ENCODE measurements at places on chromosomes 2 and 18.

- no peak for DNase-seq
These were observed 87.1 kb upstream of the TFCP2L1 start for GRCh38 chr2:121372082-121372481.

DNA sequence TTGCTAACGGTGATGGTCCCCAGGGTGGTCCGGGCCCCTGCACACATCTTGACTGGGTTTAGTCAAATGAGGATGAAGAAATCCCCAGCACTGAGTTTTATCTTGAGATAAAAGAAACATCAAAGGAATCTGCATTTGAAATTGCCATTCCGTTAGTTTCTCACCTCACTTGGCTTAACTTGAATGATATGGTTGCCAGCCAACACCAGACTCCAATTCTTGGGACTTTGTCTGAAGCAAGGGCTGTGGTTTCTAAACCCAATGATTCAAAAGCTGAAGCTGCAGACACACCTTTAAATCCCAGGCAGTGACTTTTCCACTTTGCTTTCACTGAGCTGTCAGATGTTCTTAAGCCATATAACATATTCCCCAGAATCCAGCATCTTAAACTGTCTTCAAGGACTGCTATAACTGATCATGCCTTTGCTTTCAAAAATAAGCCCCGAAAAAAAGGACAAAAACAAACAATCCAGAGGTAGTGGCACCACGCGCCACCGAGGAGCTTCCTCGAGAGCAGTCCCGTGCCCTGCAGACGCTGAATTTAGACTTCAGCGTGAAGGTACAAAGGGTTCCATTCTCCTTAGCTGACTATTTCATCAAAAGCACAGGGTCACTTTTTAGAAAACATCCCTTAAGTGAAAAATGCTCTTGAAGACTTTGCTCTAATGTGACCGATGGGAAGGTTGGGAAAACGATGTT, 189.3 kb downstream of the HDAC4 start:
- no peak for DNase-seq

DNA sequence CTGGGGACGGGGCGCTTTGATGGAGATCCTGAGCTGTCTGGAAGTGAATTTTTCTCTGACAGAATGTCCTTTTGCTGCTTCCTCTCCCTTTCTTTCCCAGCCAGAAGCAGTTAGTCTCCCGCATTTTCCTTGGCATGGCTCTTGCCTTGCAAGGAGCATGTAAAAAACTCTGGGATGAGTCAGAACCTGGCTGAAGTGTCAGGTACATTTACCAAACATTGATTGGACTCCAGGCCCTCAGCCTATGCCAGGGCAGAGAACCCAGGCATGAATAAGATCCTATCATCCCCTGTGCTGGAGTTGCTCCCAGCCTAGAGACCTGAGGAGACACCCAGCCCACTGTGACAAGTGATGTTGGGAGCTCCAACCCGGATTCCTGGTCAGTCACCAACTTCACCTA, 21.6 kb downstream of the STON1 start:
- DNase-seq, result no peak

DNA sequence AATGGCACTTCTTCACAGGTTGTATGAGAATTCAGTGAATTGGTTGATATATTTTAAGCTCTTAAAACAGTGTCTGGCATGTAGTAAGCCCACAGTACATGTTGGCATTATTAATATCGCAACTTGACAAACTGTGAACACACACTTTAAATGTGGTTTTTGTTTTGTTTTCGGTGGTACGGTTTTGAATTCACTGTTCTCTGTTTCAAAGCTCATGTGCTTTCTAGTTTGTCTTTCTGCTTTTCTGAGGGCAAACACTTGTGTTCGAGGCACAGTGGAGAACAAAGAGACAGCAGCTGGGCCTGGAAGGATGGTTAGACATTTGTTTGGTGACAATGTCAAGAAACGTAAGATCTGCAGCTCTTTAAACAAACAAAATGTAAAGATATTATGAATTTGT, 276.5 kb upstream of the MC4R start:
- peak; percentile 84 for DNase-seq

DNA sequence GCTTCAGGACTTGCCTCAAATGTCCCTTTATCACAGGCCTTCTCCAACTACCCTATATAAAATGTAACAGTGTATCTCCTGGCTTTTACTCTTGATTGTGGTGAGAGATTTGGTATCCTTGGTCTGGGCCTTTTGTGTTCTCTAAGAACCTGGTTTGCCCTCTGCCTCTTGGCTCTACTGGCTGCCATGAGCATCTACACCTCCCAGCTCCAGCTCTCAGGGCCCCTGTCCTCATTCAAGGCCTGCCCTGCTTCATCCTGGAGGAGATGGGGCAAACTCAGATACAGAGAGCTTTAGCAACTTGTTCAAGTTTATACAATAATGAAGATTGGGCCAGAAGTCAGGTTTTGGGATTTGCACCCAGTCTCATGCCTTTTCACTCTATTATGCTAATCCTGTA, 45.0 kb downstream of the QPCT start:
- no peak for DNase-seq

DNA sequence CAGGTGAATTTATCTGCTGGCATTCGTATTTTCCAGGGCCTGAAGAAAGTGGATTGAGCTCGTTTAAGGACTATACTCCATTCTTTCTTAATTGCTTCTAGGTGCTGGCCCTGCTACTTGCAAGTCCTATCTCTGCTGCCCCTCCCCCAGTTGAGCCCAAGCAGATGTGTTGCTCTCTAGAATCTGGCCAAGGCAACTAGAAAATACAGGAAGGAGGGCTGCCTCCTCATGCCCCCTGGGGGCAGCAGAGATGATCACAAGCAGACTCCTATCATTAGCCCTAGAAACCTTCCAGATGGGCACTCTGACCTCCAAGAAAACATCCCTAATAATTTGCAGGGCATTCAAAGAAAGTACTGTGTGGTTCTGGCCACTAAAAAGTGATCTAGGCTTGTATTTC, 72.5 kb upstream of the CYP26B1 start:
- DNase-seq, result no peak

DNA sequence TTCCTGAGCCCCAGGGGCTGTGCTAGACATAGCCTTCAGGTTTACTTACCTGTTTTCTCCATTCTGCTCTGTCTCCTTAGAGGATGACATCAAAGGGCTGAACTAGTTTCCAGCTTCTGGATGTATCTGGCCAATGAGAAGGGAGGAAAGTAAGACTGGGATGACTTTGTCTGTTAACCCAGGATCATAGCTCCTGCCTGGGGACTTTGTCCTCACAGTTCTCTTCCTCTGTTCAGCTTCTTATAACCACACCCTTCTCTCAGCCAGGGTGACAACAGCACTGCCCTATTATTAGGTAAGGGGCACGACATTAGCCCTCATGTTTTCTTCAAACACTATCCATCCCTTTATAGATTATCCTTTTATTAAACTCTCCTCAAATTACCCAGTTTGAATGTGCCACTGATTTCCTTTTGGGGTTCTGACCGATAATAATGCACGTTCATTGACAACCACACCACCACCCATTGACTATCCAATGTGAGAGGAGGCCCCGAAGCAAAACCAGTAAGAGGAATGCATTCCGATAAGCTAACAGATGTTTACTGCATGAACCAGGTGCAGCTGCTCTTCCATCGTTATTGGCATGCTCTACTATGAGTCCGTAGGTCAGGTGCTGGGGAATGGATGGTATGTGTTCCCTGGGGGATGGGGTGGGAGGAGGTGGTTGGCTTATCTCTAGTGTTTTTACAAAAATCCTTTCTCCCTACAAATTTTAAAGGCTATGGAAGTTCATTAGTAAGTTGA, 23.5 kb downstream of the TSN start:
- no peak for DNase-seq

DNA sequence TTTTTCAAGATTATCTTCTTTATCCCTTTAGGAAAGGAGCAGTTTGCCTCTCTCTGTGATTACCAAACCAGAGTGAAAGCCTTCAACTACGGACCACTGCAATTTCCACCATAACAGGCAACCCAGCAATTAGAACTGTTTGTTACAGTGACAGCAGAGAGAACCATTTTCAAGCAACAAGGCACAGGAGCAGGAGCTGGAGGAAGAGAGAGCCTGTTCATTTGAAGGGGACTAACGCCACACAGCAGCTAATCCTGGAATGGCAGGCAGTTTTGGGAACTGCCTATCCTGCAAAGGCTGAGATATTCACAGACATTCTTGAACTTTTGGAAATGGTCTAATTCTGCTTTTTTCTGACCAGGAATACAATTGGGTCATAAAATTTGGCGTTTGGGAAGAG, 1541.9 kb upstream of the PIK3C3 start:
- DNase-seq, result peak; percentile 45

GRCh38 chr2:71788601-71789240, 335.4 kb downstream of the DYSF start:
- no peak for DNase-seq

GRCh38 chr2:54546923-54547720, 91.0 kb downstream of the SPTBN1 start:
- DNase-seq, result no peak

DNA sequence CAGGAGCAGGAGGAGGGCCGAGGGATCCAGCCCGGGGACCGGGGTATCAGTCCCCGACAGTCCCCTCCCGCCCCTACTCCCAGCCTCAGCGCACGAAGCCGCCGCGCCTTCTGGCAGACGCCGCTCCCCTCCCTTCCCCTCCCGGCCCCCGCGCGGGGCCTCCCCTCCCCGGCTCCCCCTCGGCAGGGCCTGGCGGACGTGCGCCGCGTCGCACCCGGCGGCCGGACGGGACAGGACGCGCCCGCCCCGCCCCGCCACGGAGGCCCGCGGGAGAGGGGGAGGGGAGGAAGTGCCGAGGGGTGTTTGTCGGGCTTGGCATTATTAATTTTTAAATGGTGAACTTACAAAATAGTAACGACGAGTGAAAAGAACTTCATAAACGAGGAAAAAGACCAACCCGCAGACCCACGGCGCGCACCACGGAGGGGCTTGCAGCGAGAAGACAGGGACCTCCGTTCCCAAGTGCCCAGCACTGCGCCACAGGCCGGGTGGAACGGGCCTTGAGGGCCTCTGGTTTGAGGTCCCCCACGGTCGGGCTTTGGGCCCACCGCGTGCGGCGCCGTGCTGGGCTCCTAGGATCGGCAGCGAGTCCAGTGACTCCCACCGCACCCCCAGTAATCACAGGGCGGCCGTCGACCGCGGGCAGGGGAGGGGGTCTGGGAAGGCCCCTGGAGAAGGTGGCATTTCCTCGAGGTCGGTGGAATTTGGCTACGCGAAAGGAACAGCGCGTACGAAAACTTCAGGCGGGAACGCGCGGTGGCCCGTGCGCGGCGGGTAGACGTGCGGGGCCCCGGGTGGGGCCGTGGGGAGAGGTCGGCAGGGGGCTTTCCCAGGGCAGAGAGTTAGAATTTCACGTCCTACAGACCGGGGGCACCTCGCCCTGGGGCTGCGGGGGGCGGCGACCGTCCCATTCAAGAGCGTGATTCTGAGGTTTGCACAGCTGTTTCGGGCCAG, 954 bp upstream of the CTDSP1 start:
- peak; percentile 76 for DNase-seq

- peak; percentile 45 for DNase-seq
These were observed 379.6 kb downstream of the FBXO15 start for GRCh38 chr18:73768043-73768442.

GRCh38 chr2:241852981-241853631, 5.6 kb downstream of the PDCD1 start:
- no peak for DNase-seq

- no peak for DNase-seq
These were observed 5.4 kb downstream of the GCC2 start for GRCh38 chr2:108454440-108454839.

GRCh38 chr18:27808683-27809082, 368.2 kb downstream of the CDH2 start:
- DNase-seq, result no peak

DNA sequence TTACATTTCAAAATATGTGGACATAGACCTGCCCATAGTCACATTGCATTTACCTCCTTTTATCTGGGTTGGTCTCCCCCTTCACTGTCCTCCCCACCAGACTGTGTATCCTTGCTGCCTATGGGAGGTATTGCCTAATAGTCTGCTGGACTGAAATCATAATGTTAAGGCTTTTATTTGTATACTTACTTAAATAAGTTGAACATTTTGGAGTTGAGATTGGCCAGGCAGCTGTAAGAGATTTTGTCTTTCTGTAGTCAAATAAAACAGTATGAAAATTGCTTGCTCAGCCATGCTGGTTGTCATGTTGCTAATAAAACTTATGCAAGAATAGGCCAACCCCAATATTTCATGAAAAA, 280.9 kb downstream of the PTPRM start:
- no peak for DNase-seq

DNA sequence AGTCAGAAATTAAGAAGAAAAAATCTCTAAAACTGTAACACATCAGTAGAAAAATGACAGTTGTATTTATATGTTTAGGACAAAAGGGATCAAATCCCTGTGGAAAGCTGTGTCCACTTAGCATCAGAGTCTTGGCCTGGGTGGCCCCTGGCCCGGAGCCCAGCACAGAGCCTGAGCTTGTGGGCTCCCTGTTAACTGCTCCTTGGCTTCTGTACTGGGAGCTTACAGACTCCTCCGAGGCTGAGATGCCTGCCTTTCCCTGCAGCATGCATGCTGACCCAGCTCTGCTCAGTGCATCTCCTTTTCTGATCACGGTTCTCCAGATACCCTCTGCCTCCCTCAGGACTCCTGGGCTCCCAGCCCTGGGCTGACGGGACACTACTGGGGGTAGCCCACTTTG, 98.1 kb downstream of the DCDC2C start:
- no peak for DNase-seq

- DNase-seq, result no peak
These were observed 232.0 kb upstream of the PARD3B start for GRCh38 chr2:204313256-204313655.

GRCh38 chr2:100767224-100767653, 52.7 kb upstream of the NPAS2 start:
- no peak for DNase-seq

DNA sequence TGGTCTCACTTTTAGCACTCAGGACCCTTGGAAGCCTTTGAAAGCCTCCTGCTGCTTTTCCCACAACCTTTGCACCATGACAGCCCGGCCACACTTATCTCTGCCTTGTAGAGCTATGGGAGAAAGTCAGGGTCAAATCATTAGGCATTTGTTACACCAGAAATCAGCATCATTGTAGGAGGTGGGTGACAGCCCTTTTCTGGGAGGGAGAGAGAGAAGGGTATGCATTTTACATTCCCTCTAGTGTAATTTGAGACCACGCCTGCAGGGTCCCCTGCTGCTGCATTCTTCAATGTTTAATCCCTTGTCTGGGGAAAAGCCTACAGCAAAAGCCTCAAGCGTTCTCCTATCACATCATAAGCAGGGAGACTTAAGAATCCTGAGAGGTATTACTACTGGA, 766.8 kb upstream of the FAM98A start:
- DNase-seq, result no peak

- no peak for DNase-seq
These were observed 26.2 kb downstream of the LBH start for GRCh38 chr2:30257266-30258214.

DNA sequence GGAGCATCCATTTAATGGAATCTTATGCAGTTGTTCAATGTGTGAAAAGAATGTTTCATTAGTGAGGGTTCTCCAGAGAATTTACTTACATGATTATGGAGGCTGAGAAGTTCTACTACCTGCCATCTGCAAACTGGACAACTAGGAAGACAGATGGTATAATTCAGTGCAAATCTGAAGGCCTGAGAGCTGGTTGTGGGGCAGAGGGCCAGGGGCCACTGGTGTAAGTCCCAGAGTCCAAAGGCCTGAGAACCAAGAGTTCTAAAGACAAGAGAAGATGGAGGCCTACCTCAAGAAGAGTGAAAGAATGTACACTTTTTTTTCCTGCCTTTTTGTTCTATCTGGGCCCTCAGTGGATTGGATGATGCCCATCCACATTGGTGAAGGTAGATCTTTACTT, 114.8 kb downstream of the DDX1 start:
- no peak for DNase-seq

GRCh38 chr2:189959450-189959849, 103.1 kb downstream of the MSTN start:
- DNase-seq, result no peak

- DNase-seq, result no peak
These were observed 557.9 kb downstream of the DCC start for GRCh38 chr18:52897611-52898484.

Measured in NCI-H510A treated with DMSO at 0.1 percent for 48 hours (cell line).